Activated CD4-positive, alpha-beta T cell treated with anti-CD3 and anti-CD28 coated beads, Interleukin-2, amount 10 ng/mL, durations not matched to agents 24 days and 14 days (primary cell): ENCODE measurements at places on chromosomes 1 and 21. TPM values are rescaled to one million over a fixed set of nuclear protein-coding genes. Genes with fewer than 3 reads are reported as not detected.

DNA sequence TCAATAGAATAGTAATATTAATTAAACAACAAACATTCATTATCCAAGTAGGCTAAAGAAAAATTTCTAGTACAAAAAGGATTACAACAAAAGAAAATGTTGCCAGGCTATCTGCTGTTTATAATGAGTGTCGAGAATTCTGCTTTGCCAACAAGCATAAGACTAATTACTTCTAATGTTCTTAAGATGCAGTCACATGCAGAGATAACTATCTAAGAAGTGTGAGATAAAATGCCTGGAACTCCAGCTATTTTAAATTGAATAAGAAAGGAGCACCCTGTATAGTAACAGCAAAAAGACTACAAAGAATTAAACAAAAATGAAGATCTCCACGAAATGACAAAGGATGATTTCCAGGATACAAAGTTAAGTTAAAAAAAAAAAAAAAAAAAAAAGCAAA is 59.9 kb downstream of the APP start:
- no peaks in the 10 kb centered on the region for H3K27me3 ChIP-seq
- no peaks in the 10 kb centered on the region for H3K4me1 ChIP-seq
- no peak overlapping the region for H3K27ac ChIP-seq
- H3K4me3 ChIP-seq = no peak overlapping the region
- DNase-seq = no peak

- no peak overlapping the region for H3K4me3 ChIP-seq
- H3K4me1 ChIP-seq = no peaks in the 10 kb centered on the region
- H3K27ac ChIP-seq = no peak overlapping the region
- no peaks in the 10 kb centered on the region for H3K36me3 ChIP-seq
These were observed 199.9 kb downstream of the LRRC40 start for GRCh38 chr1:70005386-70006034.

Gene SMIM1
- total RNA-seq = 0.66 and 1.4 TPM in 2 replicates

- no peak overlapping the region for H3K4me3 ChIP-seq
- peak overlapping the region; percentile 80 for H3K27ac ChIP-seq
- H3K36me3 ChIP-seq = peaks cover 24% of the 10 kb centered on the region
- H3K4me1 ChIP-seq = peaks cover 2% of the 10 kb centered on the region
- DNase-seq = no peak
These were observed 13.5 kb downstream of the MOV10 start for GRCh38 chr1:112687785-112688496.

- H3K4me1 ChIP-seq = peaks cover 6% of the 10 kb centered on the region
- no peak overlapping the region for H3K4me3 ChIP-seq
- no peak for DNase-seq
- no peaks in the 10 kb centered on the region for H3K36me3 ChIP-seq
- peaks cover 2% of the 10 kb centered on the region for H3K27me3 ChIP-seq
- no peak overlapping the region for H3K27ac ChIP-seq
These were observed 17.2 kb upstream of the SUMO3 start for GRCh38 chr21:44834951-44835646.

- peak; percentile 59 for DNase-seq
- H3K4me1 ChIP-seq = peaks cover 56% of the 10 kb centered on the region
- H3K4me3 ChIP-seq = peak overlapping the region; percentile 78
- no peaks in the 10 kb centered on the region for H3K27me3 ChIP-seq
- H3K36me3 ChIP-seq = peaks cover 72% of the 10 kb centered on the region
These were observed 12.3 kb downstream of the ZBTB7B start for GRCh38 chr1:155014709-155015508.

Gene PCBP3
- 7.5 and 9.7 TPM in 2 replicates for total RNA-seq

DNA sequence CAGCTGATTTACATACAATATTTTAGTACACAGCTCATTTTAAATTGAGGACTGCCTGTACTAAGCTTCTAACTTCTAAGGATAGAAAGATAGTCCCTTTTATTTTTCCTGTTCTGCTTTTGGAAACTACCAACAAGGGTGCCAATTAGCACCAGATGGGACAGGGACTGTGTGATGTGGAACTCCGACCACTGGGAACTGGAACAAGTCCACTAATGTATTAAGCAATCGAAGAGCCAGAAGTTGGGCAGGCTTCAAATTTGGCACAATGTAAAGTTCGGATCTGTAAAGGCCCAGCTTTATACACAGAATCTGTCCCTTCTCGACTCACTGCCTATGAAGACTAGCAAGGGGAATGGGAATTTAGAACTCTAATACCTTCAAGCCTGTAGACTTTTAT is 149.3 kb downstream of the ZC3H11B start:
- H3K27ac ChIP-seq = no peak overlapping the region
- no peaks in the 10 kb centered on the region for H3K36me3 ChIP-seq
- no peaks in the 10 kb centered on the region for H3K27me3 ChIP-seq
- DNase-seq = no peak

- H3K27me3 ChIP-seq = no peaks in the 10 kb centered on the region
- peaks cover 57% of the 10 kb centered on the region for H3K36me3 ChIP-seq
- H3K27ac ChIP-seq = peak overlapping the region; percentile 62
- H3K4me3 ChIP-seq = peak overlapping the region; percentile 51
- peak; percentile 77 for DNase-seq
These were observed 3.2 kb upstream of the SRM start for GRCh38 chr1:11062965-11063401.

Gene CLCNKB
- total RNA-seq = not detected in 2 replicates

Gene LHX8
- total RNA-seq = not detected in 2 replicates

Gene ZFP69
- total RNA-seq = 3.1 and 3.9 TPM in 2 replicates

Gene LUZP1
- total RNA-seq = 21.6 and 23.2 TPM in 2 replicates

GRCh38 chr1:110412576-110412975 is 5.1 kb upstream of the LAMTOR5 start:
- peak; percentile 89 for DNase-seq
- H3K36me3 ChIP-seq = peaks cover 4% of the 10 kb centered on the region
- H3K27ac ChIP-seq = no peak overlapping the region
- no peaks in the 10 kb centered on the region for H3K27me3 ChIP-seq
- no peak overlapping the region for H3K4me3 ChIP-seq
- H3K4me1 ChIP-seq = peaks cover 12% of the 10 kb centered on the region

DNA sequence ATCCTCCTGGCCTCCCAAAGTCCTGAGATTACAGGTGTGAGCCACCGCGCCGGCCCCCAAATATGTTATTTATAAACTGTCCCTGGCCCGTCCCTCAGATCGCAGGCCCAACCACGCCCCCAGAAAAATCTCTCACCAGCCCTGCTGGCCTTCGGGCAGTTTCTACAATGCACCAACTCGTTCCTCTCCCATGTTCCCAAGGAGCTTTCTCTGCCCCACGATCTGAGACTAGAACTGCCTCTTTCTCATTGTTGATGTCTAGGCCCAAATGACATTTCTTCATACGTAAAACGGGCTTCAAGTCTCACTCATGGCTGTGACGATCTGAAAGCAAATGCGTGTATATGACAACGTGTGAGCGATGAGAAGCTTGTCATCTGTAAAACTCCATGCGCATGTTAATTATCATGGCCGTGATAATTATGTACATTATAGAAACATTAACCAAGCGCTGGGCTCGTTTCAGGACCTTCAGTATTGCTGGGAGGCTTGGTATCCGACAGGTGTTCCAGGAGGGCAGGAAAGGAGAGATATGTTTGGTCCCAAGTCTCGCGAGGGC is 748 bp upstream of the NIPAL3 start:
- H3K27ac ChIP-seq = peak overlapping the region; percentile 90
- peaks cover 14% of the 10 kb centered on the region for H3K36me3 ChIP-seq
- no peak for DNase-seq
- peaks cover 53% of the 10 kb centered on the region for H3K4me1 ChIP-seq

Gene TM2D1
- total RNA-seq = 29.8 and 32.9 TPM in 2 replicates

GRCh38 chr1:179589509-179589908 is 2.1 kb upstream of the TDRD5 start:
- no peak overlapping the region for H3K27ac ChIP-seq
- no peaks in the 10 kb centered on the region for H3K4me1 ChIP-seq
- peaks cover 45% of the 10 kb centered on the region for H3K27me3 ChIP-seq
- no peak overlapping the region for H3K4me3 ChIP-seq

Gene LMO4
- total RNA-seq = 23.7 and 26.1 TPM in 2 replicates

GRCh38 chr21:41817228-41817627 is 50.4 kb upstream of the RIPK4 start:
- H3K27me3 ChIP-seq = no peaks in the 10 kb centered on the region
- peaks cover 15% of the 10 kb centered on the region for H3K36me3 ChIP-seq
- H3K27ac ChIP-seq = no peak overlapping the region

Gene KRTAP12-2
- not detected in 2 replicates for total RNA-seq
